ENCODE measurements at places on chromosomes 2 and 18. TPM values are rescaled to one million over a fixed set of nuclear protein-coding genes. Genes with fewer than 3 reads are reported as not detected.

EVA1A gene
- total RNA-seq = not detected

CYP20A1 gene
- total RNA-seq = 37.6 TPM

INO80D gene
- 19.3 TPM for total RNA-seq

HOXD1 gene
- 0.15 TPM for total RNA-seq

IL1B gene
- total RNA-seq = not detected

ZNF521 gene
- total RNA-seq = 67.5 TPM

GLB1L gene
- 11.8 TPM for total RNA-seq

STK11IP gene
- 11.2 TPM for total RNA-seq

CHST9 gene
- total RNA-seq = not detected

REG3A gene
- not detected for total RNA-seq

ZNF236 gene
- 28.2 TPM for total RNA-seq

KCNG2 gene
- 0.32 TPM for total RNA-seq

WBP1 gene
- 61.9 TPM for total RNA-seq

MYO1B gene
- total RNA-seq = 63.9 TPM

MAP4K3 gene
- total RNA-seq = 56.2 TPM

EIPR1 gene
- total RNA-seq = 23.3 TPM

RGPD4 gene
- not detected for total RNA-seq

RIT2 gene
- total RNA-seq = not detected

EMILIN1 gene
- total RNA-seq = 26.9 TPM

GALNT1 gene
- total RNA-seq = 46.5 TPM

CREB1 gene
- 81.5 TPM for total RNA-seq

NGEF gene
- total RNA-seq = not detected

ALK gene
- total RNA-seq = 5.6 TPM

SLC35F5 gene
- 96.7 TPM for total RNA-seq

CCL20 gene
- total RNA-seq = not detected

D2HGDH gene
- total RNA-seq = 16.3 TPM

ANKRD30B gene
- 11.0 TPM for total RNA-seq

AKAIN1 gene
- total RNA-seq = not detected

MYO3B gene
- total RNA-seq = 0.98 TPM

CCNT2 gene
- 35.8 TPM for total RNA-seq

TMEM37 gene
- total RNA-seq = 9.4 TPM

CNTNAP5 gene
- not detected for total RNA-seq

Data from breast epithelium (tissue), 4 donors.